A549 treated with dexamethasone at 1 μM for 4 hours (cell line): ENCODE measurements at places on chromosomes 3 and 15. TPM values are rescaled to one million over a fixed set of nuclear protein-coding genes. Genes with fewer than 3 reads are reported as not detected.

COL6A6 gene
- total RNA-seq, result not detected in 5 replicates

SAMD7 gene
- not detected in 5 replicates for total RNA-seq

MED12L gene
- 0.23 to 0.90 TPM (median 0.41 TPM) in 5 replicates for total RNA-seq

ARHGEF26 gene
- 10.9 to 15.3 TPM (median 12.3 TPM) in 5 replicates for total RNA-seq

C15orf62 gene
- total RNA-seq, result 0.04 to 0.10 TPM (median 0.05 TPM) in 3 of 5 replicates, not detected in the others

TM6SF1 gene
- total RNA-seq, result 0.06 to 0.20 TPM (median 0.12 TPM) in 5 replicates

STARD5 gene
- total RNA-seq, result 1.5 to 1.8 TPM (median 1.7 TPM) in 5 replicates

PPP4R2 gene
- total RNA-seq, result 28.4 to 41.7 TPM (median 40.3 TPM) in 5 replicates

P2RY13 gene
- not detected in 5 replicates for total RNA-seq

RPUSD2 gene
- 13.0 to 15.6 TPM (median 15.3 TPM) in 5 replicates for total RNA-seq

CIB1 gene
- 184 to 200 TPM (median 193 TPM) in 5 replicates for total RNA-seq

PLD1 gene
- 6.5 to 8.1 TPM (median 7.9 TPM) in 5 replicates for total RNA-seq

FAM107A gene
- total RNA-seq, result 0.37 to 0.54 TPM (median 0.46 TPM) in 5 replicates

AADACL2 gene
- not detected in 5 replicates for total RNA-seq

CCR2 gene
- not detected in 5 replicates for total RNA-seq

NR2E3 gene
- total RNA-seq, result 0.09 to 0.41 TPM (median 0.23 TPM) in 5 replicates

AGBL1 gene
- total RNA-seq, result not detected in 5 replicates

CTXN2 gene
- total RNA-seq, result 0.02 to 0.05 TPM (median 0.03 TPM) in 3 of 5 replicates, not detected in the others

CCR3 gene
- total RNA-seq, result not detected in 5 replicates

TRANK1 gene
- total RNA-seq, result 1.1 to 2.1 TPM (median 1.4 TPM) in 5 replicates

RBSN gene
- total RNA-seq, result 9.0 to 11.7 TPM (median 10.8 TPM) in 5 replicates

SHC4 gene
- 0.71 to 1.3 TPM (median 1.1 TPM) in 5 replicates for total RNA-seq

APOD gene
- total RNA-seq, result 1.2 to 2.2 TPM (median 1.6 TPM) in 5 replicates

FBXL2 gene
- total RNA-seq, result 6.2 to 10.2 TPM (median 7.4 TPM) in 5 replicates

FHIT gene
- 0.41 to 3.3 TPM (median 0.60 TPM) in 5 replicates for total RNA-seq

IL17RB gene
- total RNA-seq, result 0.41 to 1.00 TPM (median 0.69 TPM) in 5 replicates

FOXL2 gene
- 2.5 to 4.5 TPM (median 4.3 TPM) in 5 replicates for total RNA-seq

GRIP2 gene
- 0.55 to 1.6 TPM (median 1.2 TPM) in 5 replicates for total RNA-seq

ANKUB1 gene
- not detected in 5 replicates for total RNA-seq

TNFAIP8L3 gene
- total RNA-seq, result 34.7 to 45.3 TPM (median 41.9 TPM) in 5 replicates

PLCB2 gene
- total RNA-seq, result 0.50 to 1.0 TPM (median 0.90 TPM) in 5 replicates

ISL2 gene
- total RNA-seq, result 2.4 to 4.5 TPM (median 3.5 TPM) in 5 replicates

ITIH3 gene
- total RNA-seq, result 0.08 to 0.37 TPM (median 0.15 TPM) in 5 replicates

ATP13A4 gene
- not detected in 5 replicates for total RNA-seq

PLXNA1 gene
- 15.5 to 28.8 TPM (median 25.2 TPM) in 5 replicates for total RNA-seq

RAD51 gene
- 17.7 to 23.7 TPM (median 20.5 TPM) in 5 replicates for total RNA-seq

SAXO2 gene
- total RNA-seq, result 0.99 to 3.1 TPM (median 2.4 TPM) in 5 replicates

ZFAND6 gene
- 95.7 to 111 TPM (median 97.3 TPM) in 5 replicates for total RNA-seq

GOLGA6D gene
- total RNA-seq, result not detected in 5 replicates

OXTR gene
- 8.9 to 11.9 TPM (median 10.9 TPM) in 5 replicates for total RNA-seq

SH2D7 gene
- not detected in 5 replicates for total RNA-seq

SUSD5 gene
- 2.9 to 4.3 TPM (median 3.7 TPM) in 5 replicates for total RNA-seq

PLA2G4D gene
- total RNA-seq, result not detected in 5 replicates

ZNF774 gene
- 0.71 to 1.6 TPM (median 1.3 TPM) in 5 replicates for total RNA-seq

RTP3 gene
- not detected in 5 replicates for total RNA-seq

CHRNA7 gene
- total RNA-seq, result 3.2 to 4.8 TPM (median 4.0 TPM) in 5 replicates
